ENCODE measurements at places on chromosomes 16 and 17.

DNA sequence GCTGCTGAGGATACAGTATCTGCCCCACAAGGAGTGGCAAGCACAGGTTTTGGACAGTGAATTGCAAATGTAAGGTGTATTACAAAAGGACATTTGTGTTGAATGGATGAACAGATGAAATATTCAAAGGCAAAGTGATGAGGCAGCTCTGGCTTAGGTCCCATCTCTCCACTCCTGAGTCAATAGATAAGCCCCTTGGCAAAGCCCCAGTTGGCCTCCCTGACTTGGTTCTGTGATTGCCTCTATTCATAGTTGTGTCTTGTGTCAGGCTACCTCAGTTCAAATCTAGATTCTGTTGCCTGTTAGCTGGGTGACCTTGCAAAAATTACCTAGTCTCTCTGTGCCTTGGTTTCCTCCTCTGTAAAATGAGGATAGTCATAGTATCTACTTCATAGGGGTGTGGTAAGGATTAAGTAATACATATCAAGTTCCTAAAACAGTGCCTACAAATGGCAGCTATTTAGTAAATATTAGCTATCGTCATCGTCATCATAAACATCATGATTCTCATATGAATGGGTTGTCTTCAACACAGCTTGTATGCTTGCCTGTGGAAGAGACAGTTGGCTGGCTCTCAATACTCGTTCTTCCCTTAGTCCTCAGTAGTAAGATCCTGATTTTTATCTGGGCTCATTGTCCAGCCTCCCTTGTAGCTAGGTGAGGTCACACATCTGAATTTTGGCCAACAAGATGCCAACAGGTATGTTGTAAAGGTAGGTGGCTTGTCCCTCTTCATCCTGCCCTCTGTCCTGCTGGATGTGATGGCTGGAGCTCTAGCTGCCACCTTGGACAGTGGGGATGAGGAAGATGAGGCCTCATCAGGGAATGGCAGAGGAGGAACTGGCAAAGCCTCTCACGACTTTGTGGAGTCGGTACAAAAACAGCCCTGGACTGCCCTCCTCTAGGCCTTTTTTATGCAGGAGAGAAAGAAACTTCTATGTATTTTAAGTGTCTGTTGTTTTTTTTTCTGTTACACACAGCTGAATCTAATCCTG, 2.1 kb upstream of the MFAP4 start:
- no peak for DNase-seq

- DNase-seq, result no peak
Measured at GRCh38 chr16:55529018-55529417, 20.1 kb downstream of the LPCAT2 start.

DNA sequence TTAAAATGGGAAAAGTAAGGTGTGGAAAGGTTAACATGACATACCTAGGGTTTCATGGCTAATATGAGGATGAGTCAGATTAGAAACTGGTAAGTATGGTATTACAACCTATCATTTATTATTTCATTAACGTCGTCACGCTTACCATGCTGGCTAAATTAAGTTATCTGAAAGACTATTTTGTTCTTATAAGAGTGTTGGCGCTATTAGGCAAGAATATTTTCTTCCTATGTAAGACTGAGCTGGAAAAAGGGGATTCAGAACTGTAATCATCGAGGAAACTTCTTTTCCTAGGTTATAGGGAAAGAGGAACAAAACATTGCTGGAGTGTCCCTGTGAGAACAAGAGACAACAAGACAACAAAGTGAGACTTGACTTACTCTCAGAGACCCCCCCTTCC, 440.8 kb downstream of the KCNJ2 start:
- no peak for DNase-seq

DNA sequence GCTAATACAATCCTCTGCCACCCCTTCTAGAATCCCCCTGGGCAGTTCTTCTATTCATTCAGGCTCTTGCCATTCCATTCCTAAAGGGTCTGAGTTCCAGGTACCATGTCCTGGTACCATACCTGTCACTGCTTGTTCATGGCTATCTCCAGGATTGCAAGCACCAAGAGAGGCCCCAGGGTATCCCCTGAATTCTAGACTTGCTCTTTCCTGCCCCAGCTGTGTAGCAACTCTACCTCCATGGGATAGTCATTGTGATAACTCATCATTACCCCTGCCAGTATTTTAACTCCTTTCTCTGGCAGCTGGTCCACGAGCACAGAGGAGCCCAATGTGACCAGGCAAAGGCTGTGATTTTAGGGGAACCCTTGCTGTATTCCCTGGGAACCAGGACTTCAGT, 143.7 kb upstream of the CDH5 start:
- DNase-seq, result no peak

- peak; percentile 63 for DNase-seq
Measured at GRCh38 chr16:57475711-57476339, 10.5 kb downstream of the DOK4 start.

- DNase-seq, result no peak
Measured at GRCh38 chr17:2335726-2336214, 487 bp downstream of the TSR1 start.

- DNase-seq, result no peak
Measured at GRCh38 chr16:59611556-59611955, 877.4 kb upstream of the GOT2 start.

- no peak for DNase-seq
Measured at GRCh38 chr17:76452127-76452659, 759 bp downstream of the UBE2O start.

DNA sequence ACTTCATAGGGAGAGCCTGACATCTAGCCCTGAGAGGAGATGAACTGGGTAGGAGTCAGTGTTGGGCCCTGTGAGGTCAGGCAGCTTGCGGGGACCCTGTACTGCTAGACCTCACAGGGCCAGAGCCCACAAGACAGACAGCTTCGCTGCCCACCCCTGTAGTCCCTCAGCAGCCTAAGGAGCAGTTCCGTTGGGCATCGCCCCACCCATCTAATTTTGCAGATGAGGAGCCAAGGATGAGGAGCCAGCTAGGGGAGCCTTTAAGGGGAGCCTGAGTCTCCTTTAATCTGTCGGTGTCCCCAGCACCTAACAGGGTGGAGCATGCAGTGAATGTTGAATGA, 755 bp upstream of the TUFM start:
- DNase-seq, result no peak

GRCh38 chr17:10112962-10113361, 85.4 kb downstream of the GAS7 start:
- DNase-seq, result no peak

GRCh38 chr17:28733346-28733745, 4.8 kb downstream of the NEK8 start:
- DNase-seq, result no peak

- no peak for DNase-seq
Measured at GRCh38 chr17:35192708-35193107, 1.5 kb downstream of the SLC35G3 start.

DNA sequence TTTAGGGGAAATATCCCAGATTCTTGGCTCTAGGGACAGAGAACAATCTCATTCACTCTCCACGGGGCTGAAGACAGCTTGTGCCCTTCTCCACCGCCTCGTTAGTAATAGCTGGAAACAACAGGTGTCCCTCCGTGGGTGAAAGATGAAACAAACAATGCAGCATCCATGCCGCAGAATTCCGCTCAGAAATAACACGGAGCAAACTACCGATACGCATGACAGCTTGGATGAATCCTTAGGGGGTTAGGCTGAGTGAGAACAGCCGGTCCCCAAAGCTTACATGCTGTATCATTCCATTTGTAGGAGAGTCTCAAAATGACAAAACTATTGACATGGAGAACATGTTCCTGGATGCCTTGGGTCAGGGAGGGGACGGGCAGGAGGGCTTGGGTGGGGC, 29.4 kb upstream of the CACNG1 start:
- DNase-seq, result no peak

DNA sequence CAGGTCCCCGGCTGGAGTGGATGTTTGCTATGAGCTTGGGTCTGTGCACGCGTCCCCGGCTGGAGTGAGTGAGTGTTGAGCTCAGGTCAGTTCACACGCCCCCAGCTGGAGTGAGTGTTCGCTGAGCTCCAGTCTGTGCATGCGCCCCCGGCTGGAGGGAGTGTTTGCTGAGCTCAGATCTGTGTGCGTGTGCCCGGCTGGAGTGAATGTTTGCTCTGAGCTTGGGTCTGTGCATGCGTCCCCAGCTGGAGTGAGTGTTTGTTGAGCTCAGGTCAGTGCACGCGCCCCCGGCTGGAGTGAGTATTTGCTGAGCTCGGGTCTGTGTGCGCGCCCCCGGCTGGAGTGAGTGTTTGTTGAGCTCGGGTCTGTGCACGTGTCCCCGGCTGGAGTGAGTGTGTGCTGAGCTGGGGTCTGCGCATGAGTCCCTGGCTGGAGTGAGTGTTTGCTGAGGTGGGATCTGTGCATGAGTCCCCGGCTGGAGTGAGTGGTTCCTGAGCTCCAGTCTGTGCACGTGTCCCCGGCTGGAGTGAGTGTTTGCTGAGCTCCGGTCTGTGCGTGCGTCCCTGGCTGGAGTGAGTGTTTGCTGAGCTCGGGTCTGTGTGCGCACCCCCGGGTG, 284.2 kb downstream of the SNX29 start:
- no peak for DNase-seq

GRCh38 chr17:40828454-40829044, 6.1 kb upstream of the KRT10 start:
- DNase-seq, result no peak

DNA sequence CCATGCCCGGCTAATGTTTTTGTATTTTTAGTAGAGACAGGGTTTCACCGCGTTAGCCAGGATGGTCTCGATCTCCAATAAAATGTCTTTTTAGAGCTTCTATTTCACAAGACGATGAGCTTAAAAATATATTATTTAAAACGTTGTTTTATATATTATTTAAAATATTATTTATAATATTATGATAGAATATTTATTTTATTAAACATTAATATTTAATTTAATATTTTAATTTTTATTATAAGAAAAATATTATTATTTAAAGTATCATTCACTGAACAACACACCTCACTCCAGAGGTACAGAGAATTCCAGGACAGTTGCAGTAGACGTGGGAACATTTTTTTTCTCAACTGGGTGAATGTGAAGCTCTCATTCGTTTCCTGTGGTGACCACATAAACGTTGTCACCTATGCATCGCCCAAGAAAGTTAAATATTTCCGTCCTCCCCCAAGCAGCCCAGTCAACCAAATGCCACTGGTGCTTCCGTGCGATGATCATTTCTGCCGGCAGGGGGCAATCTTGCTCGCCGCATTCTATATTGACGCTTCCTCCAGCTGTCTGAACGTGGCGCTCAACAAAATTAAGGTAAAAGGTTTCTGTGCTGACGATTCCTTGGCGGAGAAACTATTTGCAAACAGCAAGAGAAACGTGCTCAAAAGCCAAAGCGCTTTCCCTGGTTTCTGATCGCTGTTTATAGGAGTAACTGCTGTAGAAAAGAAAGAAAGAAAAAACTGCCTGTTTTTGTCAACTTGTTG, 41.7 kb upstream of the PRSS54 start:
- peak; percentile 85 for DNase-seq

GRCh38 chr17:20043021-20043420, 33.9 kb downstream of the SPECC1 start:
- no peak for DNase-seq

- DNase-seq, result no peak
Measured at GRCh38 chr16:89253548-89254287, 36.2 kb downstream of the ZNF778 start.

DNA sequence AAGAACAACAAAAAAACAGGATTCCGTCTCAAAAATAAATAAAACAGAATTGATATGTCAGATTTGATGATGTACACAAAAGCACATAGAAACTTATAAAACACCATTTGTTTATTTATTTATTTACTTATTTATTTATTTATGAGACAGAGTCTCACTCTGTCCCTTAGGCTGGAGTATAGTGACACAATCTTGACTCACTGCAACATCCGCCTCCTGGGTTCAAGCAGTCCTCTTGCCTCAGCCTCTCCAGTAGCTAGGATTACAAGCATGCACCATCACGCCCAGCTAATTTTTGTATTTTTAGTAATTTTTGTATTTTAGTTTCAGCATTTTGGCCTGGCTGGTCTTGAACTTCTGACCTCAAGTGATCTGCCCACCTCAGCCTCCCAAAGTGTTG, 21.4 kb downstream of the BCAS3 start:
- no peak for DNase-seq

- DNase-seq, result no peak
Measured at GRCh38 chr17:81909966-81910839, 996 bp downstream of the PCYT2 start.

DNA sequence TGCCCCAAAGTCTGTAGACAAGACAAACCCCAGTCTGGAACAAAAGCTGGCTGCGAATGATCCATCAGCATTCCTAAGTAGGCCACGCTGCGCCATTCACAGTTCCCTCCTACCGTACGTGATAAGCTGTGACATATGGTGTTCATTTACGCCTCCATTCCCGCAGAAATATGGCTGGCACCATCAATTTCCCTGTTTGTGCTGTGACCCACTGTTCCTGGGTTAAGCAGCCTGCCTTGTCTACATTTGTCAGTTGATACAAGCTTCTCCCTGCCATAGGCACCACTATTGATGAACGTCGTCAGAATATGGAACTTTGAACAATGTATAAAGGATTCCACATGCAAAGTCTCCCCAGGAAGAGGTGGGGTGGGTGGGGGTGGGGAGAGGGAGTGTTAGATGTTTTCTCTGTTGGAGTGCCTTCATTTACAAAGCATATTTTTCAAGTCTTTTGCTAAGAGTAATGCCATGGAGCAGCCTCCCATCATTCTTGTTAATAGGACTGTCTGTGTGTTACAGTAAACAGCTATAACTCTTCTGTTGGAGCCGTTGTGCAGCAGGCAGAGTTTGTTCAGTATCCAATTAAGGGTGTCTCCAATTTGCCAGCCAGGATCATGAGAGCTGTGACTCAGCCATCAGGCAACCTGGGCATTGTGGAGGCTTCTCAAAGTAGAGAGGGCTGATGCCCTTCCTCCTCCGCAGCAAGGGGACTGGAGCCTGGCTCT, 294.6 kb downstream of the TMEM114 start:
- no peak for DNase-seq

GRCh38 chr17:81171941-81172340, 5.9 kb upstream of the AATK start:
- DNase-seq, result no peak

GRCh38 chr17:58364270-58364942, 12.4 kb upstream of the SUPT4H1 start:
- DNase-seq, result no peak

DNA sequence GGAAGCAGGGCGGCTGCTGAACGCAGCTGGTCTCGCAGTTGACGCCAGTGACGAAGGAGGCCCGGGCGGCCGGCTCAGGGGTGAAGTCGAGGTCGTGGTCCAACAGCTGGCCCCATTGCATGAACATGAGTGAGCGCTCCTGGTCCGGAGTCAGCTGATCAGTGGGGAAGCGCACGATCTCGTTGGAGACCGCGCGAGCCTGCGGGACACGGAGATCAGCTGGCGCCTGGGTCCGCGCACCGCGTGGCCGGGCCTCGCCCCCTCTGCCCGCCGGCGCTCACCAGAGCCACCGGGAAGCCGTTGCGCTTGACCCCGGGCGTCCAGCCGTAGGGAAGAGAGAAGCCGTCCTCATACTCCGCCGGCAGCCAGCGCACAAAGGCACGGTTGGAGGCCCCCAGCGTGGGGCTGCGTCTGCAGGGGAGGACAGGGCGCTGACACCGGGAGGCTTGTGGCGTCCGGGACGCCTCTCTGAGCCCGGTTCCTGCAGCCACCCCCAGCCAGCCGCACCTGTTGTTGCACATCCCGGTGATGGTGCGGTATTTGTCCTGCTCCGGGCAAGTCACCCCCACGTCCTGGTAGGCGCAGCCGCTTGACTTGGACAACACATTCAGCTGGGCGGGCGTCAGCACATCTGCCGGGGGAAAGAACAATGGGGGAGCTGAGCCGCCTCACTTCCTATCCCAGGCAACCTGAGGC, 1.6 kb downstream of the MPO start:
- no peak for DNase-seq

- DNase-seq, result no peak
Measured at GRCh38 chr16:64717871-64718270, 404.0 kb downstream of the CDH11 start.

All from stimulated activated CD4-positive, alpha-beta T cell treated with anti-CD3 and anti-CD28 coated beads, Interleukin-12 subunit alpha, Interleukin-12 subunit beta, amount 100 ng/mL, for 4 hours (primary cell).